ENCODE measurements at places on chromosomes 16 and 17.

GRCh38 chr17:574061-574460 lies 140.6 kb downstream of the VPS53 start:
- DNase-seq: no peak

DNA sequence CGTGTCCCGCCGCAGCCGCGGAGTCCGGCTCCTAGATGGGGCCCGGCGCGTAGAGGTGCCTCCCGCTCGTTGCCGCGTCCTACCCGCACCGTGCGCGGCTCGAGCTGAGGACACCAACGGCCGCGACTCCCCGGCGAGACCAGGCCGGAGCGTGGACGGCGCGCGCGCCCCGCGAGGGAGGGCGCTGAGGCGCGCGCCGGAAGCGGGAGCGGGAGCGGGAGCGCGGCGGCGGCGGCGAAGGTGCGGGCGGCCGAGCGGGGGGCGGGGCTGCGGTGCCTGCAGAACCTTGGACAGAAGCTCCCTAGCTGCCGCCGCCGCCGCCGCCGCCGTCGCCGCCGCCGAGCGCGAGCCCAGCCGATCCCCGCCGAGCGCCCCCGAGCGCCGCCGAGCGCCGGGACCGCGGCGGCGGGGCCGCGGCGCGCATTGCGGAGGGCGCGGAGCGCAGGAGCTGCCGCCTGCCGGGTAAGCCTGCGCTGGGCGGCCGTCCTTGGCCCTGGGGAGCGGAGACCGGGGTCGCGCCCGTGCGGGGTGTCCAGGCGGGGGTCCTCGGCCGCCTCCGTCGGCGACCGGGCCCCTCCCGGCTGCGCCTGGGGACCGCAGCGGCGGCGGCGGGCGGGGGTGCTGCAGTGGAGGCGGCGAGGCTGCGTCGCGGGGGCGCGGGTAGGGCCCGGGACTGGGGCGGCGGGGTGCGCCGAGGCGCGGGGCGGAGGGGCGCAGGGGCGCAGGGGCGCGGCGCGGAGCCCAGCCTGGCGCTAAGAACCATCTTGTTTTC lies at the start of gene CDK5R1:
Gene CDK5R1 (plus strand): TSS at position 293 of the 772 bp plus-strand sequence. CDS start 628 bp downstream, outside the sequence.
- peak; percentile 66 for DNase-seq

GRCh38 chr17:63477480-63478440 lies 899 bp downstream of the ACE start:
- peak; percentile 42 for DNase-seq

GRCh38 chr16:60405286-60405685 lies 1631.0 kb downstream of the CDH8 start:
- no peak for DNase-seq

GRCh38 chr17:72778169-72779151 lies 314.0 kb downstream of the SLC39A11 start:
- DNase-seq: no peak

GRCh38 chr16:28491230-28491969 lies 474 bp downstream of the CLN3 start:
- peak; percentile 48 for DNase-seq

GRCh38 chr17:77478899-77479298 lies 338.1 kb downstream of the SEC14L1 start:
- no peak for DNase-seq

- no peak for DNase-seq
Observed at GRCh38 chr17:57626520-57627210, 118.4 kb downstream of the CCDC182 start.

DNA sequence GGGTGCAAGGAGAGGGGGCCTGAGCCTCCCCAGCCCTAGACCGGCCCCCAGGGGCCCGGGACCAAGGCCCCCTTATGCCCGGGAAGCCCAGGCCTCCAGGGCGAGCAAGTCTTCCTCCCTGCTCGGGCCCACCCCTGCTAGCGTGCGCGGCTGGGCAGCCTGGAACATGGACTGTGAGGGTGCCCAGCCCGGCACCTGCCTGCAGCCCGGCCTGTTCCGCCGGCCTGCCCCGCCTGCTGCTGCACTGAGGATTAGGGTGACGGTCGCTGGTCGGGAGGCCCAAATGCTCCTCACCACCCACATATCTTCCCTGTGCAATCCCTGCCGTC lies 6.0 kb downstream of the HS3ST6 start:
- DNase-seq: no peak

- no peak for DNase-seq
Observed at GRCh38 chr16:21646721-21647561, 5.5 kb downstream of the IGSF6 start.

- DNase-seq: no peak
Observed at GRCh38 chr16:80932708-80933095, 74.0 kb downstream of the CMC2 start.

DNA sequence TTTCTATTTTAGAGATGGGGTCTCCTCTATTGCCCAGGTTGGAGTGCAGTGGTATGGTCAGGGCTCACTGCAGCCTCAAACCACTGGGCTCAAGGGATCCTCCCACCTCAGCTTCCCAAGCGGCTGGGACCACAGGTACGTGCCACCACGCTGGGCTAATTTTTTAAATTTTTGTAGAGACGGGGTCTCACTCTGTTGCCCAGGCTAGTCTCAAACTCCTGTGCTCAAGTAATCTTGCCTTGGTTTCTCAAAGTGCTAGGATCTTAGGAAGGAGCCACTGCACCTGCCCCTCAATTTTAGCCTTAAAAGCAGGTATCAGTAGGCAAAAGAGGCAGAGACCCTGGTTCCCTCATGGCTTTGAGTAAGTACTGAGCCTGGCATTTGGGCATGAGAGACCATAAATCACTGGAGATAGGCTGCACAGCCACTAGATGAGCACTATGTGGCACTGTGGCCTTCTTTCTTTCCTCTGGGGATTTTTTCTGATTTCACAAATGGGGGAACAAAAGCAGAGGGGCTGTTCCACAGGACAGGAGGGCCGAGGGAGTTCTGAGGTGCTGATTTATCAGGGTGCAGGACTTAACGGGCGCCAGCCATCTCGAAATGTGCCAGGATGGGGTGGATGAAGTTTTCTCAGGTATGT lies 82.2 kb downstream of the PLXDC1 start:
- DNase-seq: peak; percentile 38

GRCh38 chr16:2933701-2934100 lies 22.0 kb downstream of the FLYWCH1 start:
- DNase-seq: no peak

DNA sequence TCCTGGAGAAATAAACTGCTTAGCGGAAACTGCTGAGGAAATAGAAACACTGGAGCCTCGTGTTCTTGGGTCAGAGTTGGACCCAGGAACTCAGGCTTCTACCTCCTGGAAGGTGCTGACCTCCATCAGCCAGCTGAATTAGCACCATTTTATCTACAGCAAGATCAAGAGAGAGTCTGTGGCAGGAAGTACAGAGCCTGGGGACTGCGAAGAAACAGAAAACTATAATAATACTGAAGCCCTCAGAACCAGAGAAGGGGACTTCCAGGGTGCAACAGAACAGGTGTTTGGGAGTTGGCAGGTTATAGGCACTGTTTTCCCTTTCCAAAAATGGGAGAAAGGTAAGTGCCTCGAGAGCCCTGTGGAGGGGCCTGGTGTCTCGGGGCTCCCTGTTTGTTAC lies 379.7 kb downstream of the CA10 start:
- no peak for DNase-seq

GRCh38 chr16:66554021-66554420 lies 1.6 kb downstream of the CKLF start:
- no peak for DNase-seq

DNA sequence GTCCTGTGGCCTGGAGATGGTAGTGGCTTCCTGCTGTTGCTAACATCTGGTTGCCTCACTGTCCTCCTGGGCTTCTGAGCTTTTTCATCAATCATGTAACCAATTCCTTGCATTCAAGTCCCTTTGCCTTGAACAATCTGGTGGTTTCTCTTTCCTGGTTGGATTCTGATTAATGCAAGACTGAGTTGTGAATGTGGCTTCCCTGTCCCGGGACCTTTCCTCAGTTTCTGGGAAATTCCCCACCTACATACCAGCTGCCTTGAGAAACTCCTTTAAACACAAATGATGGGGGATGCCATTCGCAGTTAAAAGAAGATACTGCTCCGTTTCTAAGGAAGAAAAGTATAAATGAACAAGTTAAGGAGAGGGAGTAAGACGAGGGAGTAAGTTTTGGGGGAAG lies 39.9 kb upstream of the NLRP1 start:
- DNase-seq: no peak

DNA sequence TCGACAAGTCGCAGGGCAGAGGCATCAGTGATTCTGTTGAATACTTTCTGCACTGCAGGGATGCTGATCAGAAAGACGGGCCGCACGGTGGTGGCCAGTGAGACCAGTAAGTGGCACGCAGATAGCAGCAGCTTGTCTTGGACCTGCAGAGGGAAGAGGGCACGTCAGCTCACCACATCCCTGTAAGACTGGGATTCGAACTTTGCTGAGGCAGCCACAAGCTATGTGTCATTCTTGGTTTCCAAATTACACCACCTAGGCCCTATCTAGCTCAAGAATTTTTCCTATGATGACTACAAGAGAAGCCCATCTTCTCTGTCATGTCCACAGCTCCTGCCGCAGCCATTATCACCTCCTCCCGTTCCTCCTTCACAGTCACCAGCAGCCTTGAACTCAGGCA lies 49.4 kb upstream of the GSG1L start:
- DNase-seq: no peak

- DNase-seq: no peak
Observed at GRCh38 chr17:81056312-81056711, 21.4 kb downstream of the BAIAP2 start.

GRCh38 chr17:38361694-38362465 lies 10.2 kb downstream of the SOCS7 start:
- no peak for DNase-seq

DNA sequence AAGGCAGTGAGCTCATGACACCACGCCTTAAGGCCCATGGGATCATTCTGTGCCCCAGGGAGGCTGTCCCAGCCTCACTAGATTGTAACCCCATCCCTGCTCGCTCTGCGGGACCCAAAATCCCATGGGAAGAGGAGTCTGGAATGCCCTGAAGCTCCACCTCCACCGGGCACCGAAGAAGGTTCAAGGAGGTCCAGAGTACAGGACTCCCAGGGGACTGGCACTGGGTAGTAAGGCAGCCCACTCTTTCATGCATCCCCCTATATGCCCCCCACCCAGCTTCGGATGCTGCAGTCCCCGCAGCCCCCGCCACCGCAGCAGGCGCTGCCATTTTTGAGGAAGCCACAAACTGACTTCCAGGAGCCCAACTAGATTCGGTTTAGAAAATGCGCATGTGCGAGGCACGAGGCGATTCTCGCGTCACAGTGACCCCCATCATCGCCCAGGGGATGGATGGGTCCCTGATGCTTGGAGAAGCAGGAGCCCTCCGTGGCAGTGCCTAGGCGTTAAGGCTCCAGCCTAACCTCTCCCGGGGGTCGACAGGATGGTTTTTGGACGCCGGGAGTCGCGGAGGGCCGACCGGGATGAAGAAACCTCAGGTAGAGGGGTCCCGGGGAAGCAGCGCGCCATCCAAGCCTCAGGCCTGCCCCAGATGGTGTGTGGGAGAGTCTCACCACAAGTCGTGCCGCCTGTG lies 1681.0 kb downstream of the TP53TG3F start:
- no peak for DNase-seq

DNA sequence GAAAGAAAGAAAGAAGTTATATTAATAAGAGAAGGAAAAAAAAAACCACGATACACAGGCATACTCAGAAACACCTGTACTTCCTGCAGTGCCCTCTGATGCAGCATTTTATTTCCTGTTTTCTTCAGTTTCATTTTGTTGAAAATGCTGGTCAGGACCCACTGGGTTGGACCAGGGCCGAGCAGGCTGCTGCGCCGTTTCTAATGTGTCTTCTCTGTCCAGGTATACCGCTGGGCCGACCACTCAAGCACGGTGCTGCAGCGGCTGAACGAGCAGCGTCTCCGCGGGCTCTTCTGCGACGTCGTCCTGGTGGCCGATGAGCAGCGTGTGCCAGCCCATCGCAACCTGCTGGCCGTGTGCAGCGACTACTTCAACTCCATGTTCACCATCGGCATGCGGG lies 8.3 kb downstream of the KLHL36 start:
- no peak for DNase-seq

DNA sequence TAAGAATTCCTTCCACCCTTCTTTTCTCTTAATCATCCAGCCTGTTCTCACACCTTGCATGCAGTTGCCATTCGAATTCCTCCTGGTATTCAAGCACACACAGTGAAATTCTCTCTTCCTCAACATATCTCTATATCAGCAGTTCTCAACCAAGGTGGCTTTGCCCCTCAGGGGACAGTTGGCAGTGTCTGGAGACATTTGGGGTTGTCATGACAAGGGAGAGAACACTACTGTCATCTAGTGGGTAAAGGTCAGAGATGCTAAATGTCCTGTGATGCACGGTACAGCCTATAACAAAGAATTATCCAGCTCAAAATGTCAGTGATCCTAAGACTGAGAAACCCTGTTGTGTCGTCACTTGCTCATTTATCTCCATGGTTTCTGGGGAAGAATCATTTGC lies 94.8 kb upstream of the CPHXL start:
- DNase-seq: no peak

DNA sequence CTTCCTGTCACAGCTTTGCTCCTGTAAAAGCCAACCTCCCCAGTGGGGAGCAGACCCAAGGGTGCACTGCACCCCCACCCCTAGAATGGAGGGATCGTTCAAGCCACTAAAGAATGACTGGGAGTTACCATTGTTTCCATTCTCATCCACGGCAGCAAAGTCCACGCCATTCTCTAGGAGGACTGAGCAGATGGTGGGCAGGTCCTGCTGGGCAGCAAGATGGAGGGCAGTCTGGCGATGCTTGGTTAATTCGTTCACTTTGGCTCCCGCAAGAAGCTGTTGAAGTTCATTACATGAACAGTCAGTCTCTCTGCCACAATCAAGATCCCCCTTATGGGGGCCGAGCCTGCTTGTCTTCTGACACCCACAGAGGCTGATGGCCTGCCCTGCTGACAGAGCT lies 30.8 kb downstream of the CYB5D2 start:
- no peak for DNase-seq

- DNase-seq: peak; percentile 92
Observed at GRCh38 chr17:76506408-76507345, 5.5 kb upstream of the RHBDF2 start.

DNA sequence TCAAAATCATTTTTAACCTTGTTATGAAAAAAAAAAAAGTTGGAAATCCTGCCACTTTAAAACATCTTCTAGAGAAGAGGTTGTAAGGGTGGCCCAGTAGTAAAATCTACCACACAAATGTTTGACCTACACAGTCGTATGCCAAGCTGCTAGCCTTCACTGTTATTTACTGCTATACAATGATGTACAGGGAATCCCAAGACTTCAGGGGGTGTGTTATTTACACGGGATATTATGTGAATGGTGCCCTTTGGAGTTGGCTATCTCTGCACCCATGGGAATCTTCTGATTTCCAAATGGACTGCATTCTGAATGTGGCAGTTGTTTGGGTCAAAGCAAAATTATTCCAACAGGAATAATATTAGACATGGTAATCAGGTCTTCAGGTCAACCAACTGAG lies 45.9 kb downstream of the STH start:
- no peak for DNase-seq

GRCh38 chr16:56728980-56729734 lies 772 bp upstream of the NUP93 start:
- DNase-seq: no peak

GRCh38 chr16:52512297-52512987 lies 34.5 kb downstream of the TOX3 start:
- DNase-seq: no peak

GRCh38 chr17:76444518-76445311 lies 8.2 kb downstream of the UBE2O start:
- no peak for DNase-seq

- no peak for DNase-seq
Observed at GRCh38 chr17:7707446-7707845, 2.4 kb downstream of the EFNB3 start.

GRCh38 chr16:23508589-23509440 lies 1.5 kb downstream of the GGA2 start:
- no peak for DNase-seq

- DNase-seq: no peak
Observed at GRCh38 chr17:35901631-35902175, 21.5 kb upstream of the CCL5 start.

GRCh38 chr16:50395763-50396710 lies 27.2 kb upstream of the BRD7 start:
- no peak for DNase-seq
